Stimulated activated CD8-positive, alpha-beta memory T cell treated with anti-CD3 and anti-CD28 coated beads, Interleukin-2, amount 100 ng/mL, for 1 hour (primary cell): ENCODE measurements at places on chromosomes 3 and 15.

DNA sequence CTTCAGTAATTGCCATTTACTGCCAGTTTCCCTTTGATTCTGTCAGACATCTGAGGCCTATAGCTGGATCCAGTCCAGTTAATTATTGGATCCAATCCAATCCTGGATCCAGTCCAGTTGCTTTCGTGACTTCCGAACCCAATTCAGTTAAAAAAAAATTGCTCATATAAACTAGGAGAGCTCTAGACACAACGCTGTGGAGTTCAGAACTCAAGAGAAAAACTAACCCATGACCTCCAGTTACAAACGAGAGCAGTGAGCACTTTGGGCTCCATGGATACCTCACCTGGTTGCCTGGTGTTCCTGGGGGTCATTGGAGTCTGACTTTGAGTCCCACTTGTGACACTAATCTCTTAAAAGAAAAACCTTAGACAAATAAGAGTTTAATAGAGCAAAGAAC is 269.8 kb downstream of the THSD4 start:
- DNase-seq: no peak

- no peak for DNase-seq
These were observed 31.1 kb downstream of the DNAJC13 start for GRCh38 chr3:132448216-132448961.

- no peak for DNase-seq
These were observed 1002.8 kb downstream of the NAALADL2 start for GRCh38 chr3:175861916-175862315.

DNA sequence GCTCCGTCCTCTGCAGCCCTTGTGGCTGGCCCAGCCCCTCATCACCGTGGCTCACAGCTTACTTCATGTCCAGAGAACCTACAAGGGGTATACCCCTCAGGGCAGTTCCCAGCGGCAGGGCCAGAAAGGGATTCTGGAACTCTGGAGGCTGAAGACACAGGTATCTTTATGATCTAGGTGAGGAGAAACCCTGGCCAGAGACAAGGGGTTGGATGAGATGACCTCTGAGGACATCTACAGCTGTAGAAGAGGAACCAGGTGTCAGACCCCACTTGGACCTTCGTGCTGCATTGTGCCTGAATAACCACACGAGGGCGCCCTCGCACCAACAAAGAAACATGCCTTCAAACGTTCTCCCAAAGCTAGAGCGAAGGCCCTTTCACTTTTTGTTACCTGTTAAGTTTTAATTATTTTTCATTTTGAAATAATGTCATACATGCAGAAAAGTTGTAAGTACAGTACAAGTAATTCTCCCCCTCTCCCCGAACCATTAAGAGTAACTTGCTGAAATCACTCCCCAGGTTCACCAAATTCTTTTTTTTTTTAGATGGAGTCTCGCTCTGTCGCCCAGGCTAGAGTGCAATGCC is 118.7 kb upstream of the SMAD3 start:
- peak; percentile 48 for DNase-seq

- no peak for DNase-seq
These were observed 164.7 kb upstream of the SMAD3 start for GRCh38 chr15:66900586-66901310.

DNA sequence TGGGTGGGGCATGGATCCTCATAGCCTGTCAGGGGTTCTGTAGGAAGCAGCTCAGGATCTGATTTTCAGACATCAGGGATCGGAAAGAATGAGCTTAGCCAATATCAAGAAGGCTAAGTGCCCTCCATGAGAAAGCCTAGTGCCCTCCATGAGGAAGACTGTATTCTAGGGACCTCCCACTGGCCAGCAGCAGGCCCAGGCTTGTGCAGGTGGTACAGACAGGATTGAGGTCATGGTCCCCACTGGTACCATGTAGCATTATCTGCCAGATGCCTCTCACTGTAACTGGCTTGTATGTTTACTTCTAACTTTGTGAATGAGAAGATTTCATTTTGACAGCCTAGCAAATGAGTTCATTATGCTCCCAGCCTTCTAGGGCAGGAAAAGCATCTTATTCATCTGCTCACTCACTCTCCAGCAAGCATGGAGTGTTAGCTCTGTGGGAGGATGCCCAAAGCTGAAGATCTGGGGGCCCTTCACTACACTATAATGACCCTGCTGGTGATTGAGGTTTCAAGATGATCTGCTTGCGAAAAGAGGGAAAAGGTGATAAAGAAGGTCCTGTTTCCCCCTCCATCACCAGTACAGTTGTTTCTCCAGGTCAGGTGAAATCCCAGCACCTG is 7.5 kb downstream of the EPHB1 start:
- DNase-seq: no peak

- DNase-seq: no peak
These were observed 10.3 kb downstream of the SKIL start for GRCh38 chr3:170367797-170368196.

DNA sequence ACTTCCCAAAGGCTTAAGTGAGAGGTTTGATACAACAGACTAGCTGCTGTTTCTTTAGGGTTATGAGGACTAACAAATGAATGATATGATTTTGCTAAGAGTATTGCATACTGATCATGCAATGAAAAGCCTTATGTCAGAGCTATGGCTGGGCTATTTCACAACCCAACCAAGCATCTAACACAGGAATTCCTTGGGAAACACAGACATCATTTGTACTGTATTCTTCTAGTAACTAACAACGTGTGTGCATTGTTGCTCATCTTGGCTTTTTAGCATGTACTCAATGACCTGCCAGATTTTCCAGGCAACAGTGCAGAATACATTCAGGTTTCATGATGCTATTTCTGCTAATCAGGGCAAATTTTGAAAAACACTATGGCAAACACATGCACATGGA is 19.3 kb downstream of the PDZRN3 start:
- DNase-seq: no peak

- DNase-seq: no peak
These were observed 106.0 kb downstream of the MAP4 start for GRCh38 chr3:47910233-47910632.

GRCh38 chr3:135532021-135532420 is 433.5 kb upstream of the PPP2R3A start:
- DNase-seq: no peak

GRCh38 chr15:57503911-57504598 is 87.6 kb upstream of the MYZAP start:
- DNase-seq: no peak

DNA sequence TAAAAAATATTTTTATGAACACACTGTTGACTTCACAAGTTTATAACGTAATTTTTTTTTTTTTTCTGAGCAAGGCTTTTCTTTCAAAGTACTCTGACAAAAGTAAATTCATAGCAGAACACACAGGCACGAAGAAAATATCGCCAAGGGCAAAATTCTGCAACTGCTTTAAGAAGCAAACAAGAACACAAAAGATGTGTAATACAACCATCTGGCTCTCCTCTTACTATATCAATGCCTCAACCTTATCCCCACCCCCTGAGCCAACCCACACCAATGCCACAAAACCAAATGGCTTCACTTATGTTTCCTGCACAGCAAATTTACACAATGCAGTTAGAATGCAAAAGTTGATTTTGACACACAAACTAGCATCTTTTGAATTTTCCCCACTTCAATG is 274.2 kb downstream of the FOXP1 start:
- no peak for DNase-seq
